ENCODE measurements at places on chromosomes 16 and 17.

- DNase-seq, result no peak
Measured at GRCh38 chr16:81657224-81657623, 121.9 kb upstream of the PLCG2 start.

DNA sequence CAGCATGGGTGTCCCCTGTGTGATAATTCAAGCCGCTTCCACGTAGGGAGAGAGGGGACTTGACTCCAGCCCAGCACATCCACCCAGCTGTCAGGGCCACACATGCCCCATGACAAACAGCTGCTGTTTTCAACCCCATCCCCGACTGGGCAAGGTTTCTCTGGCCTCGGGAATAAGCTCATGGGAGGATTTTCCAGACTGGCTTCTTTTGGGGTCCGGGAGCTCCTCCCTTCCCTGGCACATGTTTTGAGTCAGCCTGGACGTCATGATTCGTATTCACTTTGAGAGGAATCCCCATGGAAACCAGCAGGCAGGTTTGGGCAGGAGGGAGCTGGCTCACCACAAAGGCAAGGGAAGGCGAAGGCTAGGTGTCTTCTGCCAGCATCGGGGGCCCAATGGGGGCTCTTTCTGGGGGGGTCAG is 156.4 kb downstream of the CMIP start:
- no peak for DNase-seq

GRCh38 chr17:46935658-46936266 is 12.8 kb downstream of the GOSR2 start:
- DNase-seq, result no peak

DNA sequence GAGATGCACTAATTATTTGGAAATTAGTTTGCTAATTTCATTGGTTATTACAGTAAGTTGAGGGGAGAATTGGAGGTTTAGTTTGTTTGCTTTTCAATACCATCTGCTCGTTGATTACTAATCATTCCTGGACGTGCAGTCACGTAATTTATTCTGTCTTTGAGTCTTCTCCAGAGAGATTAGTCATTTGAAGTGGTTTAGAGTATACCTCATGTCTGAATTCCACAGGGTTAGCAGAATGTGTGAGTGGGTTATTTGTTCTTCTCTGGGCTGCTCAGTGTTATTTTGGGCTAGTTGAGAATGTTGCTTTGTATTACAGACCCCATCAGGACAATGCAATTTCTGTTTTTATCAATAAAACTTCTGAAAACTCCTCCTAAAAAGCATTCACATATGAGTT is 265.0 kb downstream of the RBFOX1 start:
- DNase-seq, result no peak

DNA sequence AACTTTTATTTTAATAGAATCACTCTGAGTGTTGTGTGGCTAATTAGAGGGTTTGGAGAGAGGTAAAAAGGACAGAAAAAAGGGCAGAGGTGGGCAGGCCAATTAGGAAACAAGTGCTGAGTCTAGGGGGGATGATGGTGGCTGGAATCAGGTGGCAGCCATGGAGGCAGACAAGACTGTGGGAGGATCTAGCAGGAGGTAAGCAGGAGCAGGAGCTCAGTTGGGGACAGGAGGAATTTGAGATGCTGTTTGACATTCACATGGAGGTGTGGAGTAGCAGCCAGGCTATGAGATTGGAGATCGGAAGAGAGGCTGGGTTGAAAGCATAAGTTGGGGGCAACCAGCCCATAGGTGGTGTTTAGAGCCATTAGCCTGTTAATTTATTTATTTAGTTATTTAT is 3.7 kb upstream of the MT4 start:
- DNase-seq, result no peak

Data from stimulated activated CD8-positive, alpha-beta memory T cell treated with anti-CD3 and anti-CD28 coated beads, Interleukin-4, amount 100 ng/mL, for 4 hours (primary cell).